A375 (cell line): ENCODE measurements at places on chromosomes 4 and X. TPM values are rescaled to one million over a fixed set of nuclear protein-coding genes. Genes with fewer than 3 reads are reported as not detected.

The PWWP3B gene
- not detected in 2 replicates for total RNA-seq

The MAGEA12 gene
- 115 and 120 TPM in 2 replicates for total RNA-seq

The JCHAIN gene
- not detected in 2 replicates for total RNA-seq

The GPRASP1 gene
- 0.11 and 0.61 TPM in 2 replicates for total RNA-seq

The FAM9B gene
- 0.32 and 1.3 TPM in 2 replicates for total RNA-seq

The BDH2 gene
- 9.9 and 15.5 TPM in 2 replicates for total RNA-seq

The USP17L22 gene
- not detected in 2 replicates for total RNA-seq

The SAGE1 gene
- total RNA-seq: 14.1 and 16.7 TPM in 2 replicates

The GYPE gene
- total RNA-seq: not detected in 2 replicates

The BBS12 gene
- total RNA-seq: 1.4 and 1.5 TPM in 2 replicates

The TCEAL2 gene
- total RNA-seq: 0.08 TPM in 1 of 2 replicates, not detected in the other

The CT55 gene
- total RNA-seq: 0.79 and 1.1 TPM in 2 replicates

The MAGEC2 gene
- total RNA-seq: 108 and 111 TPM in 2 replicates

The C4orf50 gene
- 0.03 TPM in 1 of 2 replicates, not detected in the other for total RNA-seq

The AMOT gene
- total RNA-seq: 9.3 and 9.4 TPM in 2 replicates

The USP26 gene
- total RNA-seq: not detected in 2 replicates

The UGT2B15 gene
- total RNA-seq: not detected in 2 replicates

The GAGE12F gene
- total RNA-seq: not detected in 2 replicates

The ZNF157 gene
- total RNA-seq: 0.04 and 0.11 TPM in 2 replicates

The CCDC120 gene
- total RNA-seq: 0.48 and 0.83 TPM in 2 replicates

The ADGRL3 gene
- total RNA-seq: 5.0 and 5.6 TPM in 2 replicates

The CSAG3 gene
- 8.5 and 11.0 TPM in 2 replicates for total RNA-seq

The CT45A3 gene
- total RNA-seq: 161 and 205 TPM in 2 replicates

The COL4A5 gene
- 4.9 and 7.2 TPM in 2 replicates for total RNA-seq

The PABPC1L2B gene
- total RNA-seq: 0.19 TPM in 1 of 2 replicates, not detected in the other

The GRPEL1 gene
- total RNA-seq: 136 and 147 TPM in 2 replicates

The PRRG3 gene
- not detected in 2 replicates for total RNA-seq

The NPFFR2 gene
- total RNA-seq: 1.2 TPM in 1 of 2 replicates, not detected in the other

The P2RY4 gene
- total RNA-seq: not detected in 2 replicates

The KIF4A gene
- total RNA-seq: 29.9 and 32.9 TPM in 2 replicates

The HDX gene
- total RNA-seq: 1.2 and 2.1 TPM in 2 replicates

The EFHC2 gene
- not detected in 2 replicates for total RNA-seq

The BTK gene
- total RNA-seq: not detected in 2 replicates

The FHIP1A gene
- total RNA-seq: 3.4 and 7.0 TPM in 2 replicates

The CDKL2 gene
- not detected in 2 replicates for total RNA-seq

The NDST4 gene
- total RNA-seq: not detected in 2 replicates

The UCP1 gene
- total RNA-seq: not detected in 2 replicates

The CENPI gene
- 6.8 and 7.3 TPM in 2 replicates for total RNA-seq
